ENCODE measurements at places on chromosomes 1 and 21.
A peak's percentile ranks its signal among the peaks of the same experiment; 100 is the strongest.

DNA sequence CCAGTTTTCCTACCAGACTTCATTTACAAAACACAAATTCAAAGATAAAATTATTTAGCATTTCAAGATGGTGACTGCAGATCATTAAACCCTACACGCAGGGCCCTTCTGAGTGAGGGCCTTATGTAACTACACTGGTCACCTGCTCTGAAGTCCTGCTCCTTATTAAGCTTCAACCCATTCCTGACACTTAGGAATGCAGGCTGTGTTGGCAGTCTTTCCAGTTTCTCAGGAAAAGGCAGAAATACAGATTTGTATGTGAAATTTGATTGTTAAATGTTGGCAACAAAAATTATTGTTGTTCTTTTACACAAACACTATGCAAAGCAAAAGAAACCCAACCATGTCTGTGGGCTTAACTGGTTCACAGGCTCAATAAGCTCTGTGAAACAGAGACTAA lies 25.8 kb upstream of the BCAS2 start:
- no peak for DNase-seq

DNA sequence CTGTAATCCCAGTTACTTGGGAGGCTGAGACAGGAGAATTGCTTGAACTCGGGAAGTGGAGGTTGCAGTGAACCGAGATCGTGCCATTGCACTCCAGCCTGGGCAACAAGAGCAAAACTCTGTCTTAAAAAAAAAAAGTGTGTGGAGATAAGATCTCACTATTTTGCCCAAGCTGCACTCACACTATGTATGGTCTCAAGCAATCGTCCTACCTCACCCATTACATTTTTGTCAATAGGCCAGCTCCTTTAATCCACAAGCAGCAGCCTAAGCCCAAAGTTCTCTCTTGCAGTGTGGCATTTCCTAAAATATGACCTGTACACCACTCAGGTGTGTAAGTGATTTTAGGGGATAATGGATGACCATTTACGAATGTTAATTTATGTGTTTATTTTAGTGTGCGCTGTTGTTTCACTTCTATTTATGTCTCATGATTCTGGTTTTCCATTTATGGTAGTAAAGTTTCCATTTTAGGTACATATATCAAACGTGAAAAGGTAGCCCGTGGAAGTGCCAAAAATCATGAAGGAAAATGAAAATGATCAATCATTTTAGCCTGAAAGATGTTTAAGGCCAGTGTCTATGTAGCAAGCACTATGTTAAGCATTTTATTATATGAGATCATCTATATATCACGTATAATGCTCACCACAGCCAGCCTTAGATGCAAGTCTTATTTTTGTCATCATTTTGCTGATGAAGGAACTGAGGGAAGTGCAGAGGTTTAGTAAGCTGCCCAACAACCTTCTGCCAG lies 5.6 kb downstream of the LCK start:
- DNase-seq, result no peak

- no peak for DNase-seq
These were observed 19.3 kb upstream of the HEATR1 start for GRCh38 chr1:236623371-236624166.

DNA sequence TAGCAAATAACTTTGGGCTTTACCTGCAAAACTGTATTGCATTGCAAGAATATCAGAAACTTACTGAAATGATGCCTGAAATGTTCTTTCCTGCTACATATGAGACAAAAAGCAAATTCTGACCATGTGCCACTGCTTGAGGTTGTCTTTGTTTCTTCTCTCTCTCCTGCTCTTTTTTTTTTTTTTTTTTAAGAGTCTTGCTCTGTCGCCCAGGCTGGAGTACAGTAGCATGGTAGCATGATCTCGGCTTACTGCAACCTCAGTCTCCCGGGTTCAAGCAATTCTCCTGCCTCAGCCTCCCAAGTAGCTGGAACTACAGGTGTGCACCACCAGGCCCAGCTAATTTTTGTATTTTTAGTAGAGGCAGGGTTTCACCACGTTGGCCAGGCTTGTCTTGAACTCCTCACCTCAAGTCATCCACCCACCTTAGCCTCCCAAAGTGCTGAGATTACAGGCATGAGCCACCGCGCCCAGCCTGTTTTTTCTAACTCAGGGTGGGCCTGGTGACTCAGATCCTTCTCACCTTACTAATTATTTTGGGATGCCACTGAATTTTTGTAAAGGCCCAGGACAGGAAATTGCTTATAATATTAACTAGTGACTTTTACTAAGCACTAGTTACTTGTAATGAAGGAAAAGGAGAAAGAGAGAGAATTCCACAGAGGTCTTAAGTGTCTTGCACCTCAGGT lies 35.9 kb downstream of the DNASE2B start:
- DNase-seq, result no peak

GRCh38 chr1:162861101-162861500 lies at the start of gene CCDC190:
TSS of gene CCDC190 (minus strand) at chr1:162861175. CDS start at chr1:162859646, 1,529 bp downstream.
- DNase-seq, result no peak

- no peak for DNase-seq
These were observed 12.2 kb upstream of the ACTRT2 start for GRCh38 chr1:3009021-3009420.

DNA sequence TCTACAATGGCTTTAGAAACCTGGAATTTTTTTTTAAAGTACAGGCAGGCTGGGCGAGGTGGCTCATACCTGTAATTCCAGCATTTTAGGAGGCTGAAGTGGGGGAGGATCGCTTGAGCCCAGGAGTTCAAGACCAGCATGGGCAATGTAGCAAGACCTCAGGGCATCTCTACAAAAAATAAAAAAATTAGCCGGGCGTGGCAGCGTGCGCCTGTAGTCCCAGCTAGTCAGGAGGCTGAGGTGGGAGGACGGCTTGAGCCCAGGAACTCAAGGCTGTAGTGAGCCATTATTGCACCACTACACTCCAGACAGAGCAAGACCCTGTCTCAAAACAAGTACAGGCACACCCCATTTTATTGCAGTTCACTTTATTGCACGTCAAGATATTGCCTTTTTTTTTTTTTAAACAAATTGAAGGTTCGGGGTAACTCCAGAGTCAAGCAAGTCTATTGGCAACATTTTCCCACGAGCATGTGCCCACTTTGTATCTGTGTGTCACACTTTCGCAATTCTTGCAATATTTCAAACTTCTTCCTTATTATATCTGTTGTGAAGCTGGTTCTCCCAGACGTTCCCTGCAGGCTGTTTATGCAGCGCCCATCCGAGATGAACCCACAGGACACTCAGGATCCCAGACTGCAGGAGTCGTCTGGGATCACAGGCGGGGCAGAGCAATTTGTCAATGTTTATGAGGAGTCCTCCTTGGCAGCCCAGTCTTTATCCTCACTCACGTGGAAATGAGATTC lies 4.7 kb downstream of the HES2 start:
- DNase-seq, result no peak

GRCh38 chr1:97034651-97035050 lies 313.1 kb downstream of the PTBP2 start:
- no peak for DNase-seq

- DNase-seq, result no peak
These were observed 1.3 kb downstream of the FNBP1L start for GRCh38 chr1:93448983-93449804.

DNA sequence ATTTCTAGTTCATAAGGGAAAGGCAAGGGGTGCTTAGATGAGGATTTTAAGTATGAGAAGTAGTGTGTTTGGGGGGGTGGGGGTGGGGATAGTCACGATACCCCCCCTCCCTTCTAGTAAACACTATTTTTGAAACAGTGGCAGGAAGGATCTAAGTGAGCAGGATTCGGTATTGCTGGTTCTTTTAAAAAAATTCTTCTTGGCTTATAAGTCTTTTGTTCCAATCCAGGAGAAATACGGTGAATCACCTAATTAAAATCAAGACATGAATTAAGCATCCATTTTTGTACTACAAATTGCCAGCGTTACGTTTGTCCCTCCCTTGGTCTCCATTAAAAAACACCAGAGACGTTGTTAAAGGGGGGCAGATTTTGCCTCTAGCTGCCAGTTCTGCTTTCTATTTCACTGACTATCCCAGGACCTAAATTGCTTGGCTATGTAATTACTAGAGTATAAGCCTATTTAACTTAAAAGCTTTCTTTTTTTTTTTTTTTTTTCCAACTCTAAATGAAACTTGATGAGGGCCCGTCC lies 911 bp downstream of the LMO4 start:
- no peak for DNase-seq

GRCh38 chr1:29363536-29363935 lies 127.2 kb downstream of the PTPRU start:
- DNase-seq, result no peak

GRCh38 chr1:58456470-58456869 lies 90.1 kb downstream of the OMA1 start:
- DNase-seq, result no peak

- DNase-seq, result no peak
These were observed 26.4 kb upstream of the LRRC8D start for GRCh38 chr1:89794406-89794805.

GRCh38 chr1:21355956-21356355 lies 65.7 kb upstream of the ECE1 start:
- DNase-seq, result no peak

- DNase-seq, result no peak
These were observed 11.8 kb upstream of the USP1 start for GRCh38 chr1:62425041-62425440.

DNA sequence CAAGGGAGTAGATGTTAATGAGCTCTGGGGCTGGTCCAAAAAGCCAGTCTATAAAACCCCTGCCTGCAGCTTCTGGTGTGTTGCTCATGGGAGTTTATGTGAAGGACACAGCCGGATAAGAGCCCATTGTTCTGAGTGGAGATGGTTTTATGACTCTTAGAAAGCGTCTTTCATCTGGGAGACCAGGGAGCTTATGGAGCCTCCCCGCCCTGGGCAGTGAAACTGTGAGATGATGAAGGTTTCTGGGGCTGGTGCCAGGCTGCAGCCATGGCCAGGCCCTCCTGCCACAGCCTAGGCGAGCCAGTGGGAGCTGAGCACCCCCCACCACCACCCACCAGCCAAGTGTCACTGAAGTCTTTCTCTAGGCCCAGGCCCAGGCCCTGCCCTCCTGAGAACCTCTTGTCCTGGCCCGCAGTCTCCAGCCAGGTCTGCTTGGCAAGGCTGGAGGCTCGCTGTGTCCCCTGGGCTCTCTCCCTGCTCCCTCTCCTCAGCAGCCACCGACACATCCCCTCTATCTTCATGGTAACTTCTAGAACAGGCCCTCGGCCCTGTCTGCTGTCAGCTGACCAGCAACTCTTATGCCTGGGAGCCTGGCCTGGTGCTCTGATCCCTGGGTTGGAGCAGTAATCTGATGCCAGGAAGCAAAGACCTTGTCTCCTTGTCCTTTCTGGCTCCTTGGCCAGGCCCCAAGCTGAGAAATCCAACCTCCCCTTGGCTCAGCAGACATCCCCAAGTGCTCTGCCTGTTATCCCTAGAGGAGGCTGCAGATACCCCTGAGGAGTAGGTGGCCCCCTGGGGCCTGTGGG lies 7.6 kb upstream of the ARHGEF10L start:
- no peak for DNase-seq

- DNase-seq, result no peak
These were observed 502.3 kb downstream of the NUF2 start for GRCh38 chr1:163824006-163824405.

DNA sequence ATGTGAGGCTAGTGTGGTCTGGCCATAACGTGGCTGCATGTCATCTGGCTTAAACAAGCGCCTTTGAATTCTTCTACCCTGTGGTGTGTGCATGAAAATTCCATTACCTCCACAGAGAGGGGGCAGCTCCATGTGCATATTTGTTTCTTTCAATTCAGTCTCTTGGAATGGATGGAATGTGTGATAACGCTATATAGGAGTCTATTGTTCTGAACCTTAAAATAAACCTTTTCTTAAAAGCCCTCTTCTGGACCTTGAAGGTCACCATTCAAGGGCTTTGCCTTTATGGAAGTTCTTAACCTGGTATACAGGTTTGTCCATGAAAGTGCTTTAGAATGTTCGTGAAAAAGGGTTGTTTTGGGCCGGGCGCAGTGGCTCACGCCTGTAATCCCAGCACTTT lies 118.2 kb upstream of the ADGRL2 start:
- no peak for DNase-seq

- DNase-seq, result no peak
These were observed 98.8 kb downstream of the RABGAP1L start for GRCh38 chr1:174258148-174258550.

GRCh38 chr1:11156963-11157362 lies 32.2 kb upstream of the ANGPTL7 start:
- DNase-seq, result no peak

GRCh38 chr21:32653326-32653901 lies 41.2 kb upstream of the CFAP298 start:
- no peak for DNase-seq

- peak; percentile 77 for DNase-seq
These were observed 46.7 kb upstream of the PCBP3 start for GRCh38 chr21:45596704-45597318.

DNA sequence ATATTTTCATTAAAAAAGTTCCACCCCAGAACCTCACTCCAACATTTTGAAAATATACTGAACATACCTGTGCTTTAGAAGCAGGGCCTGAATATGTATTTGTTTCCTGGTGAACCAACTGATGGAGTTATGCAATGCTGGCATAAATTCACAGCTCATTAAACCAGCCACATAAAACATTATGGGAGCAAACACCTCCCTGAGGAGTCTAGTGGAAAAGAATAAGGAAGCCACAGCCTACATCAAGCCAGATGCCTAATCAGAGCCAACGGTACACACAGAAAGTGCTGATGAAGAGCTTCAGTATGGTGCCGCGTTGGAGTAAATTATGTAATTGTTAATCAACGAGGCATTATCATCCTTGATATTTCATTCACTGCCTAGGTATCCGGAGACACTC lies 199.5 kb downstream of the AJAP1 start:
- no peak for DNase-seq

- no peak for DNase-seq
These were observed 17.4 kb downstream of the AGO4 start for GRCh38 chr1:35825255-35825654.

- DNase-seq, result no peak
These were observed 213.0 kb downstream of the LMX1A start for GRCh38 chr1:165143437-165144065.

DNA sequence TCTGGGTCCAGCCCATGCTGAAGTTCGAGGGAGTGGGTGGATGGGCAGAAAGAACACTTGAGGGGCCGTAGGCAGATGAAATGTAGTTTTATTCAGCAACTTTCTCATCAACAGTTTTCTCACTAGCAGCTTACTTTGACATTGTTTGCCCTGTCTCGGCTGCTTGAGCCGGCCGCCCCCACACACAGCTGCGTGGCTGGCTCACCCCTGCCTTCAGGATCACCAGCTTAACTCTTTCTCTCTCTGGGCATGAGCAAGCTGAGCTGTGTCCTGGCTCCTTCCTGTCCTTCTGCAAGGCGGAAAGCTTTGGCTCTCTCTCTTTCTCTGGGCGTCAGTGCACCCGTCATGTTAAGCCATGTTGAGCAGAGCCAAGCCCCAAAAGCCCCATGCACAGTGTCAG lies 104.4 kb upstream of the GNG12 start:
- no peak for DNase-seq

GRCh38 chr1:96882096-96882495 lies 160.5 kb downstream of the PTBP2 start:
- no peak for DNase-seq

GRCh38 chr1:1179346-1179982 lies 5.8 kb downstream of the TTLL10 start:
- no peak for DNase-seq

DNA sequence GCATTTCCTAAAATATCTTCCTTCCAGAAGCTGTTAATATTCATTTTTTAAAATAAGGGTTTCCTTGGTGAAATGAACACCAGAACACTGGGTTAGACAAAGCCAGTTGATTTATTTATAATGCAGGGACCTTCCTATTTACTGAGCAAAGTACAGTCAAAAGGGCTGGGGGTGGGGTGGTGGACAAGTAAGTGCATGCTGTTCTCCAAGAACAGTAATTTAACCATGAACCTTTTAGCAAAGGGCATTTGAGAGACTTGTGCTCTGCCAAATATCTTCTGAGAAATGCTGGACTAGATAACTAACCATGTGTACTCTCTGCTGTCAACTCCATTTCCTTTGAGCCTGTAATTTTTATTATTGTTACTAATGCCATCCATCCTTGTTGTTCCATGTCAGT lies 100.2 kb downstream of the OMA1 start:
- DNase-seq, result no peak

All from effector CD8-positive, alpha-beta T cell (primary cell).